Stimulated activated CD4-positive, alpha-beta T cell treated with anti-CD3 and anti-CD28 coated beads, Interleukin-12 subunit alpha, Interleukin-12 subunit beta, amount 100 ng/mL, for 24 hours (primary cell): ENCODE measurements at places on chromosomes 12 and 14.
A peak's percentile ranks its signal among the peaks of the same experiment; 100 is the strongest.

- no peak for DNase-seq
Measured at GRCh38 chr12:54932038-54932437, 52.5 kb downstream of the TESPA1 start.

DNA sequence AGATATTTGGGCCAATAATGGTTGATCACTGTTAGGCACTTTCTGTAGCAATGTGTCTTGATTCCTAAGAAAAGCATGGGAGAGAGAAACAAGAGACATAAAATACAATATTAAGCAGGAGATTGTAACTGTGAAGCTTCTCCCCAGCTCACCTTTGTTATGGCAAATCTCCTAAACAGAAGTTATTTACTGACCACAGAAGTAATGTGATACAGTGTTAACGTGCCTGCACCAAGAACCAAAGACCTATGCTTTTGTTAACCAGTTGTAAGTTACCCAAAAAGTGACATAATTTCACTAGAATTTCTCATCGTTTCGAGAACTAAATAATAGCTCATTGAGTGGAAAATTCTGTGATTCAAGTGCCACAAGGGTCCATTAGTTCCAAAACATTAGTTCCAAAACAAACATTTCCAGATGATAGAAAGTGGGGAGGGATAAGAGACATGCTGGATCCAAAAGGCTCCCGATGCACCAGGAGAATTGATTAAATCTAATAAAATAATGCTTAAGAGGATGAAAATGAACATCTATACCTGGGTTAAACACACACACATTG, 14.3 kb downstream of the RERG start:
- DNase-seq, result no peak

GRCh38 chr12:29238822-29239291, 89.8 kb downstream of the FAR2 start:
- DNase-seq, result no peak

DNA sequence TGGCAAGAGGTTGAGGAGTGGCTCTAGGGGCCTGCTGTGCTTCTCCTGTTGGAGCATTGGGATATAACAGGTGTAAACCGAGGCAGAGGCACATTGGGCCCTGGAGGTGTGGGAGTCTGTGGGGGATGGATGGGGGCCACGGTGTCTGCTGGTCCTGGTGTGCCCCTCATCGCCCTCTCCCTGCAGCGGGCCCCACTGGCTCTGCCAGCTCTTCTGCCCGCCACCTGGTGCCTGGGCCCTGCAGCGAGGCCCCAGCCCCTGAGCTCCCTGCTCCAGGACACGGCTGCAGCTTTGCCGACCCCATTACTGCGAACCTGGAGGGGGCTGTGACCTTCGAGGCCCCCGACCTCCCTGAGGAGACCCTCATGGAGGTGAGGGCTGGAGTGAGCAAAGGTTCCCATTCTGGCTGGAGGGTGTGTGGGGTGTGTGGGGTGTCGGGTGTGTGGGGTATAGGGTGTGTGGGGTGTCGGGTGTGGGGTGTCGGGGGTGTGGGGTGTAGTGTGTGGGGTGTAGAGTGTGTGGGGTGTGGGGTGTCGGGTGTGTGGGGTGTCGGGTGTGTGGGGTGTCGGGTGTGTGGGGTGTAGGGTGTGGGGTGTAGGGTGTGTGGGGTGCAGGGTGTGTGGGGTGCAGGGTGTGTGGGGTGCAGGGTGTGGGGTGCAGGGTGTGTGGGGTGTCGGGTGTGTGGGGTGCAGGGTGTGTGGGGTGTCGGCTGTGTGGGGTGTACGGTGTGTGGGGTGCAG, 10.6 kb upstream of the PUS1 start:
- DNase-seq, result no peak

DNA sequence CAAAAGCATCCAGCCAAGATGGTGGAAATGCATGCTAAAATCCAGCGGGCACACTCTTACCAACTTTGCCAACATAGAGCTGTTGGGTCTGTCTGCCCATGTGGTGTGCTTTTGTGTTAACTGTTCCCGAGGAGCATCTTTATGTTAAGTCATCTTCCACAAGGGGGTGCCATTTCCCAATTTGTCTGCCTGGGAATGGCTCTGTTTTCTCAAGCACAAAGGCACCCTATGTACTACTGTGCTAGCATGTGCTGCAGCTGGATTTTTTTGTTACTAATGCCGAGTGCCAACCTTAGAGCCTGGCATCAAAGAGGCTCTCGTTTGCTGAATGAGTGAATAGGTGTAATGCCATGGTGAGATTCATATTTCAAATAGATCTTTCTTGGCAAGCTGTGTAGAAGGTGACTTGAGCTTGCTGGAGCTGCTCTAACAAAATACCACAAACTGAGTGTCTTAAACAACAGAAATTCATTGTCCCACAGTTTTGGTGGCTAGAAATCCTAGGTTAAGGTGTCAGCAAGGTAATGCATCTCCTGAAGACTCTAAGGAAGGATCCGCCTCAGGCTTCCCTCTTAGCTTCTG, 74.3 kb downstream of the TRHDE start:
- peak; percentile 16 for DNase-seq

- peak; percentile 47 for DNase-seq
Measured at GRCh38 chr12:2583091-2583497, 211.7 kb upstream of the FKBP4 start.

DNA sequence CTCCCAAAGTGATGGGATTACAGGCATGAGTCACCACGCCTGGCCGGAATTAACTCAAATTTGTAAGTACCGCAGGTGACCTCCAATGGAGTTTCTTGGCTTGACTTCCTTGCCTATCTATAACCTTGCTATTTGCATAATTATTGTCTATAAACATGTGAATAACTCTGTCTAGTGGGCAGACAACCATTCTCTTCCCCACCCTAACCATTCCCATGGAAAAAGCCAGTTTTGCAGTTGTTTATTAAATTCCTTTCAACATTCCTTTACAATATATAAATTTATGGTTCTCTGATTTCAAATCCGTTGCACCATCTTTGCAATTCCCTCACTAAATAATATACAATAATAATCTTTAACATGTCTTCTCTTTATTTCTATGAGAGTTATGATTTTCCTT, 61.0 kb upstream of the ZDHHC17 start:
- no peak for DNase-seq

DNA sequence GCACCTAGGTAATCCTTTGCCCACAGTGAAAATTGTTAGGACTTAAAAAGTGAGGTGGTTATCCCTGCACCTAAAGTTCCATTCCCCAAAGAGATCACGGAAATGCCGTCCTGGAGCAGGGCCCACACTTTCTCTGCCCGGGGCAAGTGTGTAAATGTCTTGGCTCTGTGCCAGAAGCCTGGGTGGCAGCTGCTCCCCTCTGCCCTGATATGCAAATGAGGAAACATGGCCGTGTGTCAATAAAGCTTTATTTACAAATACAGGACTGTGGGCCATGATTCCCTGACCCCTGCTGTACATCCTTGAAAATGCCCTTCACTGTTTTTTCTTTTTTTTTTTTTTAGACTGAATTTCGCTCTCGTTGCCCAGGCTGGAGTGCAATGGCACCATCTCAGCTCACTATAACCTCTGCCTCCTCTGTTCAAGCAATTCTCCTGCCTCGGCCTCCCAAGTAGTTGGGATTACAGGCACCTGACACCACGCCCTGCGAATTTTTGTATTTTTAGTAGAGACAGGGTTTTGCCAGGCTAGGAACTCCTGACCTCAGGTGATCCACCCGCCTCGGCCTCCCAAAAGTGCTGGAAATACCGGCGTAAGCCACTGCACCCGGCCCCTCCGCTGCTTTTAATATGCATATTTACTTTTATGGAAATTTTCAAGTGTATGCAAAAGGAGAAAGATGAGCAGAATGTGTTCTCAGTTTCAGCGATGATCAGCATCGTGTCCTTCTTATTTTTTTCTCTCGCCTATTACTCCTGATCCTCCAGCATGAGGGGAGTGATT, 75.5 kb downstream of the GALNT9 start:
- no peak for DNase-seq

GRCh38 chr12:57112492-57113294, 1.5 kb upstream of the STAT6 start:
- DNase-seq, result peak; percentile 86

DNA sequence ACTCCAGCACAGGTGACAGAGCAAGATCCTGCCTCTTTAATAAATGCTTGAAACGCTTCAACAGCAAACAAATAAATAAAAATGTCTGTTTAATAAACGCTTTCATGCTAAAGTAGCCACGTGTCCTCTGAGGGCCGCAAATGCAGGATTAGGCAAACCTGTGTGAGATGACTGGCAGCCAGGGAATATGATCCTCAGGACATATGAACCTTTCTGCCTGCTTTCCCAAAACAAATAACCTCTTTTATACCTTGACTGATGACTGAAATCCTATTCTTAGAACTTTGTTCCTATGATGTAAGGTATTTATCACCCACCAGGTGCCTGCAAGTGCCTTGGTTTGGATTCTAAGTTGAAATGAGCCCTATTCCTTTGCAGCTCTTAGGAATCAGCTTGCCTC, 14.5 kb upstream of the FLVCR2 start:
- no peak for DNase-seq

DNA sequence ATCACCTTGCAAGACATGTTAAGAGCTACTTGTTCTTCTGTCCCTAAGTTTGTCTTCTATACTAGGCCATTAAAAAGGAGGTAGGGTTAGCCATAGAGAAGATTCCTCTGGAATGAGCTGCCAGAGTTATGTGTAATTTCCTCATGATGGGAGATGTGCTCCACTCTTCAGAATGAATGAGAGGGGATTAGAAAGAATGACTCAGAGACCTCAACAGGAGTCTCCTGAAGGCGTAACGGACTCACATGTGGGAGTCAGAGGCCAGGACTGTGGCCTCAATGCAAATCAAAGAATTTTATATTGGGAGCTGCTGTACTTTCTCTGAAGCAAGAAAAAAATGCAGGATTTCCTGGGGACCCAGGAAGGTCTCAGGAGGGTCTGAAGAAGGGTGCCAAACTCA, 87.8 kb upstream of the ATXN7L3B start:
- no peak for DNase-seq

DNA sequence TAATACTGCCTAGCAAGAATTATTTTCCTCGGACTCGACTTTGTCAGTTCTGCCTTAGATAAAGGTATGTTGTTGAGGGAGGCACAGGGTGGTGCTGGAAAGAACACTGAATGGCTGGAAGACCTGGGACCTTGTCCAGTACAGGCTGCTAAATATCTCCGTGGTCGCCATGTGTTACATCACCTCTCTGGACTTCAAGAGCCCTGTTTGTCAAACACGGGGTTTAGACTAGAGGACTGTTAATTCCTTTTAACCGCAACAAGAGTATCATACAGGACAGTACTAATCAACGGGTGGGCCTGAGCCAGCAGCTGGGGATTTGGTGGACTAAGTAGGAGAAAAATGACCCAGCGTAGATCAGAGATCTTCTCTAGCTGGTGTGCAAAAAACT, 476.3 kb downstream of the LRIG3 start:
- DNase-seq, result no peak

GRCh38 chr12:47828008-47828975, 8.6 kb upstream of the HDAC7 start:
- DNase-seq, result no peak

- DNase-seq, result no peak
Measured at GRCh38 chr14:79356040-79356439, 855.3 kb downstream of the DIO2 start.

- DNase-seq, result no peak
Measured at GRCh38 chr14:67820428-67820971, 921 bp downstream of the RAD51B start.

- no peak for DNase-seq
Measured at GRCh38 chr12:58731096-58731495, 189.2 kb downstream of the LRIG3 start.

GRCh38 chr12:89453121-89453978, 71.2 kb downstream of the GALNT4 start:
- DNase-seq, result no peak

- DNase-seq, result no peak
Measured at GRCh38 chr12:6697584-6698351, 2.8 kb downstream of the PIANP start.

DNA sequence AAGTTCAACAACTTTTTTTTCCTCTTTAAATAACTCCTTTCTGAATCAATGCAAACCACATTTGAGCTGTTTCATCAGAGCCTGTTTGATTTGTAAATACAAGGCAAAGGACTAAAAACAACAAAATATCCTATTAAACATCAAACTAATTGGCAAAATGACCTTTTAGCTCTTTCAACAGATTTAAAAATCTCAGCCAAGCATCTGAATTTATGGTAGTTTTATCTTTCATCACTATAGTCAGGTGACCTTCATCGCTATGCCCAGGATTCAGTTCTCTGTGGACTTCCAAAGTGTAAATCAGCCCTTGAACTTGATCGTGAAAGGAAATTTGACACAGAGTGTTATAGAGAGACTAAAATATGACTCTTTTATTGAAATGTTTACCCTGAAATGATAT, 1554.5 kb upstream of the FLRT2 start:
- no peak for DNase-seq

DNA sequence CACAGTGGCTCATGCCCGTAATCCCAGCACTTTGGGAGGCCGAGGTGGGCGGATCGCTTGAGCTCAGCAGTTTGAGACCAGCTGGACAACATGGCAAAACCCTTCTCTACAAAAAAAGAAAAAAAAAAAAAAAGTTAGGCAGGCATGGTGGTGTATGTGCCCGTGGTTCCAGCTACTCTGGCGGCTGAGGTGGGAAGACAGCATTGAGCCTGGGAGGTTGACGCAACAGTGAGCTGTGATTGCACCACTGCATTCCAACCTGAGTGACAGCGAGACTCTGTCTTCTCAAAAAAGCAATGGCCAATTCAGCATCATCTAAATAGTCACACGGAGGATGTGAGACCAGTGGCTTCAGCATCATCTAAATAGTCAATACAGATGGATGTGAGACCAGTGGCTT, 10.4 kb upstream of the SAMD4A start:
- DNase-seq, result no peak

DNA sequence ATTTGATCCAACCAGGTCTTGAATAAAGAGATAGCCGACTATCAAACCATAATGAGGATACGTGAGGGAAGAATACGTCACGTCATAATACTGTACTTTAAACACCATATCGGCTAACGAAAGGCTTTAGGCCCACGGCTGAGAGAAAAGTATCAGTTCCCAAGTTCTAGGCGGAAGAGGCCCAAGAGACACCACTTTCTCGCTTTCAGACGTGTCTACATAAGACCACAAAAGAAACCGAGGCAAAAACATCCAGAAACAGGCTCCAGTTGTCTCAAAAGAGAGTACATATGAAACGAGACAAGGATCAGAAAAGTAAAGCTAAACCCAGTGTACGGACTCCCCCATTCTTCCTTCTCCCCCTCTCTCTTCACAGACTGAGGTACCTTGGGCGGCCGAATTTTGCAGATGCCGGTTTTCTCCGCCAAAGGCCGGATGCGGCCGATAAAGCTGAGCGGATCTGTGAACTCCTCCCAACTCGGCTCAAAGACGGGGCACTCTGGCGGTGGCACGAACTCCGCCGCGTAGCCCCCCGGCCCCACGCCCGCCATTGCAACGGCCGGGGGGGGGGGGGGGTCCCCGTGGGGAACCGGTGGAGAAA, 479 bp downstream of the KDM5A start:
- DNase-seq, result peak; percentile 9
